ENCODE measurements at places on chromosomes 16 and 17.

DNA sequence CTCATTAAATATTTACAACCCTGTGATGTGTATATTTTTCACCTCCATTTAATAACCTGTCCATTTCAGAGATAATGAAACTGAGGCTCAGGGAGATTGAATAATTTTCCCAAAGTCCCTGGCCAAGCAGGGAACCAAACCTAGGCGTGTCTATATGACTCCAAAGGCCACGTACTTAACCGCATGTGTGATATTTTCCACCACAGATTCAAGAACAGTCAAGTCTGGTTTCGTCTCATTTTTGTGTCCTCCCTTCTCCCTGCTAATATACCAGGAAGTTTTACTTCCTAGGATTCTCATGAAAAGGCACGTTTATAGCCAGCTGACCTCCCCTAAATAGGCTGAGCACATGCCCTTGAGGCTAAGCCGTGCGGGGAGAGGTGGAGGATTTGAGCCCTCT lies 15.3 kb downstream of the WFIKKN2 start:
- H3K27me3 ChIP-seq, result no peaks in the 10 kb centered on the region
- no peak for DNase-seq
- no peaks in the 10 kb centered on the region for H3K36me3 ChIP-seq
- no peak overlapping the region for H3K27ac ChIP-seq

GRCh38 chr16:26026709-26027450 lies 335.1 kb downstream of the HS3ST4 start:
- H3K36me3 ChIP-seq, result no peaks in the 10 kb centered on the region
- no peaks in the 10 kb centered on the region for H3K27me3 ChIP-seq
- no peaks in the 10 kb centered on the region for H3K4me1 ChIP-seq
- no peak for DNase-seq
- no peak overlapping the region for H3K4me3 ChIP-seq

DNA sequence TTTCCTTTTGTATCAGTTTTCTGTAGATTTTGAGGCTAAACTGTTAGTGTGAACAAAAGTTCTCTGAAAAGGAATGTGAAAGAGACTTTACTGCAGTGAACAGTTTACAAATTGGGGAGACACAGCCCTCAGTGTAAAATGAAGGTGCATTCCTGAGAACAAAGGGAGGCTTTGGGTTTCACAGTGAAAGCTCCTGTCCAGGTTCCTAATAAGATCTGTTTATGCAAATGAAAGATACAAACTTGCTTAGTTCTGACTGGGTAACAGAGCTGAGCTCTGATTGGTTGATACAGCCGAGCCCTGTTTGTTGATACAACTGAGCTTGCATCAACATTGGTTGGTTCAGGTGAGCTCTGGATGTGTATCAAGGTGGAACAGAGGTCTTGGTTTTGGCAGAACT lies 8.3 kb upstream of the CDRT15 start:
- H3K4me1 ChIP-seq, result no peaks in the 10 kb centered on the region
- H3K4me3 ChIP-seq, result no peak overlapping the region
- no peak overlapping the region for H3K27ac ChIP-seq
- H3K27me3 ChIP-seq, result no peaks in the 10 kb centered on the region
- DNase-seq, result no peak

GRCh38 chr17:1648173-1648962 lies 1.3 kb downstream of the RILP start:
- peak overlapping the region; percentile 87 for H3K27ac ChIP-seq
- H3K36me3 ChIP-seq, result no peaks in the 10 kb centered on the region
- peaks cover 18% of the 10 kb centered on the region for H3K4me1 ChIP-seq

- H3K4me3 ChIP-seq, result peak overlapping the region; percentile 84
- DNase-seq, result peak; percentile 40
- H3K4me1 ChIP-seq, result peaks cover 5% of the 10 kb centered on the region
Observed at GRCh38 chr17:59331929-59332748, 684 bp downstream of the YPEL2 start.

DNA sequence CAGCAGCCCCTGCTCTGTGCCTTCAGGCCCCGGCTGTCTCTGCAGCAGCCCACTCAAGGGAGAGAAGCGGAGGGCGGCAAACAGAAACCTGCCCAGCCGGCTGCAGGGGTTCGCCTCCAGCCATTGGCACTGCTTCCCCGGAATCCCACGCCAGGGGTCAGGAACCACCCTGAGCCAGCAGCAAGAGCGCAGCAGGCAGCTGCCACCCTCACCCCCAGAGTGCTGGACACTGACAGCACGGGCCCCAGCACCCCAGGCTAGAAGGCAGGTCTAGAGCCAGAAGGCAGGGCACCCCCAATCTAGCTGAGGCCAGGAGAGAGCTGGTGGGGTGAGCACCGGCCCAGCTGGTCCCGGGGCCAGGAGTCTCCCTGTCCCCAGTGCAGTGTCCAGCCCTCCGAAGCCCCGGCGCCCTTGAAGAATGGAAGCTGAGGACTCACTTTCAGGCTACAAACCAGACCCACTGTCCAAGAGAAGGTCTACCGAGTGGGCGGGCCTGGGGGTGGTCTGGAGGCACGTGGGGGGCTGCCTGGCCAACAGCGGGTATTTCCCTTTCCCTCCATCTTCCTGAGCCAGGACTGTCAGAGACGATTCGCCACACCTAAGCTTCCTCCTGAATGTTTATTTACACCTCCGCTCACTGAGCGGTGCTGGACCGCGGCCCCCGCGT lies 8.4 kb downstream of the UBALD2 start:
- H3K4me1 ChIP-seq, result no peaks in the 10 kb centered on the region
- no peak for DNase-seq
- no peak overlapping the region for H3K4me3 ChIP-seq
- no peaks in the 10 kb centered on the region for H3K27me3 ChIP-seq

DNA sequence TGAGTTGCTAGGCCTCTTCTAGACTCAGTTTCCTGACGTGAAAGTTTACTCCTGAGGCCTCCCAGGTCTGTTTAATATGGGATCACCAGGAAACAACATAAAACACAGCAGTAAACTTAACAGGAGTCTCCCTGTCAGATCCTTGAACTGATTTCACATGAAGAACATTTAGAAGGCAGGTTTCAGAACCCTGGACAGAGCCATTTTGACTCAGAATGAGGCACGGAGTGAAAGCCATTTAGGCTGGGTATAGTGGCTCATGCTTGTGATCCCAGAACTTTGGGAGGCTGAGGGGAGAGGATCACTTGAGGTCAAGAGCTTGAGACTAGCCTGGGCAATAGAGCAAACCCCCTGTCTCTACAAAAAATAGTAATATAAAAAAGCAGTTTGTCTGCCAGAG lies 289.1 kb downstream of the CA10 start:
- no peaks in the 10 kb centered on the region for H3K36me3 ChIP-seq
- no peaks in the 10 kb centered on the region for H3K4me1 ChIP-seq
- H3K27ac ChIP-seq, result no peak overlapping the region
- no peak overlapping the region for H3K4me3 ChIP-seq
- H3K27me3 ChIP-seq, result no peaks in the 10 kb centered on the region
- DNase-seq, result no peak

GRCh38 chr17:72774236-72774635 lies 318.3 kb downstream of the SLC39A11 start:
- no peak overlapping the region for H3K27ac ChIP-seq
- no peaks in the 10 kb centered on the region for H3K36me3 ChIP-seq
- H3K27me3 ChIP-seq, result no peaks in the 10 kb centered on the region
- DNase-seq, result no peak
- no peak overlapping the region for H3K4me3 ChIP-seq
- no peaks in the 10 kb centered on the region for H3K4me1 ChIP-seq

- no peak for DNase-seq
- peak overlapping the region; percentile 62 for H3K27ac ChIP-seq
- no peaks in the 10 kb centered on the region for H3K36me3 ChIP-seq
- H3K27me3 ChIP-seq, result no peaks in the 10 kb centered on the region
Observed at GRCh38 chr16:23505180-23505665, 5.1 kb downstream of the GGA2 start.

- H3K27me3 ChIP-seq, result no peaks in the 10 kb centered on the region
- no peaks in the 10 kb centered on the region for H3K36me3 ChIP-seq
- H3K4me1 ChIP-seq, result no peaks in the 10 kb centered on the region
Observed at GRCh38 chr16:74291577-74292208, 4.9 kb upstream of the PSMD7 start.

DNA sequence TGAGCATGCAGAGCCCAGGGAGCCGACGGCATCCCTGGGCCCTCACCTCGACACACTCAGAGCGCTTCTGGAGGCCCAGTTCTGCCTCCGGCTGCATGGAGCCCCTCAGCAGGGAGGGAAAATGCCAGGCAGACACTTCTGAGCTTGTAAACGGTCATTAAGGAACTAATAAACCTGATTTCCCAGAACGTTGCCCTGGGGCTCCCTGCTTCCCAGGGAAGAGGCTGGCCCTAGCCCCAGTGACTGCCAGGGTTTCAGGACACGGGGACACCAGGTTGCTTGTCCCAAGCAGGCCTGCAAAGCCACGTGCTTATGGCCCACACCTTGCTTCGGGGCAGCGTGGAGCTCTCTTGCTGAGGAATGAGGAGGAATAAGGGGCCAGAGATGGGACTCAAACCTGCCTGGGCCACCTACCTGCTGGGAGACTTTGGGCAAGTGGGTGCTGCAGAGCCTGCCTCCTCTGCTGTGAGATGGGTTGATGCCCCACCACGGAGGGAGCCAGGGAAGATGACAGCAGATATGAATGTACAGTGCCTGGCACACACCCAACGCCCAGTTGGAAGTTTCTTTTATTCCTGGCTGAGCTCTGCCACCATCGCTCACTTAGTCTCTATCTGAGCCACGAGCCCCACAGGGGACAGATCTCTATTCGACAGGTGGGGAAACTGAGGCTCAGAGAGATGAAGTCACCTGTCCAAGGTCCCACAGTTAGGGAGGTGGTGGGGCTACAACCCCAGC lies 5.4 kb downstream of the RHBDF2 start:
- no peaks in the 10 kb centered on the region for H3K36me3 ChIP-seq
- no peak overlapping the region for H3K4me3 ChIP-seq
- H3K4me1 ChIP-seq, result no peaks in the 10 kb centered on the region
- H3K27me3 ChIP-seq, result no peaks in the 10 kb centered on the region

DNA sequence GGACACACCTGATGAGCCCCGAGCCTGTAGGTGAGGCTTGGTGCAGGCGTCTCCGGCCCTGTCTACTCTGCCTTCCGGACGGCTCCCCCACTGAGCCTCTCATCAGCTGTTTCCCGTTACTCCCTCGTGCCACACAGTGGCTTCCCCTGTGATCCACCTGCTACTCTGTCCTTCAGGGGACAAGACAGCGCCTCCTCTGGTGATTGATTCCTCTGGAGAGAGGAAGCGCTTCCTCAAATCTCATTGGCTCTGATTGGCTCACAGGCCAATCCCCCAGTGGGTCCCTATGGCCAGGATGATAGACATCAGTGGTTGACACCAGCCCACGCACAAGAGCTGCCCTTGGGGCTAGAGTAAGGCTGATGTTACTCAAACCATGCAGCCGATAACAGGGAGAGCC lies 24.0 kb downstream of the RNF213 start:
- H3K4me3 ChIP-seq, result no peak overlapping the region
- no peak overlapping the region for H3K27ac ChIP-seq
- no peaks in the 10 kb centered on the region for H3K36me3 ChIP-seq
- no peaks in the 10 kb centered on the region for H3K4me1 ChIP-seq
- DNase-seq, result no peak

DNA sequence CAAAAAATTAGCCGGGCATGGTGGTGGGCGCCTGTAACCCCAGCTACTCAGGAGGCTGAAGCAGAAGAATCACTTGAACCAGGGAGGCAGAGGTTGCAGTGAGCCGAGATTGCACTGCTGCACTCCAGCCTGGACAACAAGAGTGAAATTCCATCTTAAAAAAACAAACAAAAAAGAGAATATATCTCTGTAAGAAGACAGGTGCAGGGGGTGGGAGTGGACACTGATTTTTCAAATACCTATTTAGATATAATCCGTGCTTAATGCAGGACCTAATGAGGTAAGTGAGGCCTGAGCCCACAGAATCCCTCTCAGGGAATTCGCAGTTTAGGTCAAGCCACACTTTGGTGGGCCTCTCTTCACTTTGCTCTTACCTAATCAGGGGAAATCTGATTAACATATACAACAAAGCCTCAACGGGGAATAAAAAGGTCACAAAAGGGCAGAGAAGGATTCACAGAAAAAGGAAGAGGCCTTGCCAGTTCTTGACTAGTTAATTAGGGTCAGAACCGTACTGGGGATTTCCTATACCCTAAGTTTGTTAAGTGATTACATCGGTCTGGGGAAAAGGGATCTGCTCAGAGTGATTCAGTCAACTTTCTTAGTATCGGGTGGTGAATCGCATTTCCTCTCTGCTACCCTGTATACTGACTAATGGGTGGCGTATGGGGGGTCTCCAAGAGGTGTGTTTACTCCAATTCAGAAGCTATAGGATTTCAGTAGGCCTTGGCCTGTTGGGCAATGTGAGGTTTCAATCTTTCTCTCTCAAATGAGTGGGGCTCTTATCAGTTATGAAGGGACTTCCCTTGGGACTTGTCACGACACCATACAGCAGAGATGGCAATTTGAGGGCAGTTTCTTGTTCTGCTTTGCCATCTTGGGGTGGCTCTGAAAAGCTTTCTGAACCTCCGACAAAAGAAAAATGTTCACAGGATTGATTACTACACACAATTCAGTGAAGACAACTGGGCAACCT lies 1.9 kb upstream of the NFAT5 start:
- peak overlapping the region; percentile 100 for H3K27ac ChIP-seq
- H3K4me3 ChIP-seq, result peak overlapping the region; percentile 99
- no peaks in the 10 kb centered on the region for H3K27me3 ChIP-seq
- DNase-seq, result no peak

DNA sequence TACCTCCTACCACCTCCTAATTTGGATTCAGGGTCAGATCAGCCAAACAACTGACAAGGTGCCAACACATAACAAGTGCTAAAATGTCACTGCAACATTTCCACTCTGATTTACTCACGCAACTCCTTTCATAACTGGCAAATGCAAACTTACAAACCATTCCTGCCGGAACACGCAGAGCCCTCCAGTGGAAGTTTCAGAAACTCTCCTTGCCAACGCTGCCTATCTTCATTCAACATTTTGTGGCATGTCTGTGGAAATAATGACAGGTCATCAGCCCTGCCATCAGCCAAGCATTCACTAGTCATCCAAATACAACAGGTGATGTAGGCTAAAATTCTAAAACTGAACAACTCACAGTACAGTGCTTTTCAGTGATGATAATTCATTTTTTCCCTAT lies 37.7 kb upstream of the OR3A1 start:
- no peak overlapping the region for H3K4me3 ChIP-seq
- H3K27ac ChIP-seq, result no peak overlapping the region
- H3K4me1 ChIP-seq, result no peaks in the 10 kb centered on the region

- H3K36me3 ChIP-seq, result no peaks in the 10 kb centered on the region
- H3K27ac ChIP-seq, result no peak overlapping the region
- no peaks in the 10 kb centered on the region for H3K4me1 ChIP-seq
- no peaks in the 10 kb centered on the region for H3K27me3 ChIP-seq
Observed at GRCh38 chr17:77768248-77768852, 190.2 kb upstream of the TNRC6C start.

Data from uterus (tissue), 4 donors.